NCI-H2227 treated with DMSO at 0.1 percent for 48 hours (cell line): ENCODE measurements at places on chromosomes 12 and 14.

DNA sequence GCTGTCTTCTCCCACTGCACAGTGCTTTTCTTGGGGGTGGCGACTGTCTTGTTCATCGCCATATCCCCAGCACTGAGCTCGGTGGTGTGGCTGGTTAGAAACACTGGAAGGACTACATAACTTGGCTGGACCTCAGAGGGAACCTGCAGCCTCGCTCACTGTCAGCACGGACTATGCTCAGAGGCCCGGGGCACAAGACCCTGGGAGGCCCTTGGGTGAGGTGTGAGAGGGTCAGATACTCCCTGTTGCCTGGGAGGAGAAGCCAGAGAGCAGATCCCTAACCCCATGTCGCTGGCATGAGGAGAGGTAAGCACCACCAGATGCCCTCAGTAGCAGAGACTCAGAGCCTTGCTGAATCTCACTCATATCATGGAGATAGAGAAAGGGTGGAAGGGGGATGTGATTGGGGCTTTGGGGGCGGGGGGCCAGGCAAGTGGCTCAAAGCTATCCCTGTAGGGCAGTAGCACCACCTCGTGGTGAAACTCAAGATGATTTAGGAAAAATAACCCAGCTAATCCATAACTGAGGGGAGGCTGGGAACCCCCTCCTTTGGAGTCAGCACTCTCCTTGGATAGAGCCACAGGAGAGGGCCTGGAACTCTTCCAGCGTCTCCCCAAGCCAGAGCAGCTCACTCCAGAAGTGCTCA, 18.7 kb upstream of the HDAC7 start:
- peak; percentile 2 for DNase-seq

GRCh38 chr14:91286530-91286937, 42.0 kb upstream of the GPR68 start:
- DNase-seq = peak; percentile 18

GRCh38 chr14:44613061-44613712, 106.1 kb upstream of the FSCB start:
- no peak for DNase-seq

DNA sequence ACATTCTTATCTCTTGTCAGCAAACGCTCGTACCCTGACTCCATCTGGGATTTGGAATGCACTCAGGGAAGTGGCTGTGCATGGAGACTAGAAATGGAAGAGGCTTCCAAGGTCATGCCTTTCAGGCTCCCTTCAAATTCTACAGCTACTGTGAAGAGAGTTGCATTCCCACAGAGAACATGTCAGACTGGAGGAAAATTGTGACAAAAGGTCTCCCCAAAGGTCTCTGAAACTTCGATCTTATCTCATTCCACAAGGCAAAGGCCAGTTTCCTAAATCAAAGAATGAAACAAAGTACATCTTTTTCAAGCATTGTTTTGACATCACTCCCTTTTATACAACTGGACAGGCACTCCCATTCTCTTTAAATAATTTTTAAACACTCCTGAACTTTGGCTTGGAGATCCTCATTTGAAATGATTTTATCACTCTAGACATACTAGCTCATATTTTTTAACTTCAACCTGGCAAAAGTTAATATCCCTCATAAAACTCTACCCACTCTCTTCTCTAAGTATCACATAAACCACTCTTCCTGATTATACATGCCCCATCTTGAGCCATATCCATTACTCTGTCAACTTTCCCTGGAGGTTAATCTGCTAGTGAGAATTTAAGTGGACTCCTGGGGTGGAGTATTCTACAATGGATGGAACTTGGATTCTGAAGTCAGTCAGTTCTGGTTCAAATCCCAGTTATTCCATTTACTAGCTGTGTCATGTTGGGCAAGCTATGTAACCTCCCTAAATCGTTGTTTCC, 218.1 kb upstream of the HMGA2 start:
- no peak for DNase-seq

DNA sequence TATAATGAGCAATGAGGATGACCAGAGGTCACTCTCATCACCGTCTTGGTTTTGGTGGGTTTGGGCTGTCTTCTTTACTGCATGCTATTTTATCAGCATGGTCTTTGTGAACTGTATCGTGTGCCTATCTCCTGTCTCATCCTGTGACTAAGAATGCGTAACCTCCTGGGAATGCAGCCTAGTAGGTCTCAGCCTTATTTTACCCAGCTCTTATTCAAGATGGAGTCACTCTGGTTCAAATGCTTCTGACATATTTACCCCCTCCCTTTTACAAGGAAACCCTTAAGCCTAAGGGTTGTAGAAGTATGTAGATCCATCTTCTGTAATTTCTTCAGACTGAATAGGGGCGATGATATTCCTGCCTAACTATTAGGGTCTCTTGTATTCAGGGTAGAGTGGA, 8.4 kb downstream of the IFI27L1 start:
- DNase-seq = no peak

DNA sequence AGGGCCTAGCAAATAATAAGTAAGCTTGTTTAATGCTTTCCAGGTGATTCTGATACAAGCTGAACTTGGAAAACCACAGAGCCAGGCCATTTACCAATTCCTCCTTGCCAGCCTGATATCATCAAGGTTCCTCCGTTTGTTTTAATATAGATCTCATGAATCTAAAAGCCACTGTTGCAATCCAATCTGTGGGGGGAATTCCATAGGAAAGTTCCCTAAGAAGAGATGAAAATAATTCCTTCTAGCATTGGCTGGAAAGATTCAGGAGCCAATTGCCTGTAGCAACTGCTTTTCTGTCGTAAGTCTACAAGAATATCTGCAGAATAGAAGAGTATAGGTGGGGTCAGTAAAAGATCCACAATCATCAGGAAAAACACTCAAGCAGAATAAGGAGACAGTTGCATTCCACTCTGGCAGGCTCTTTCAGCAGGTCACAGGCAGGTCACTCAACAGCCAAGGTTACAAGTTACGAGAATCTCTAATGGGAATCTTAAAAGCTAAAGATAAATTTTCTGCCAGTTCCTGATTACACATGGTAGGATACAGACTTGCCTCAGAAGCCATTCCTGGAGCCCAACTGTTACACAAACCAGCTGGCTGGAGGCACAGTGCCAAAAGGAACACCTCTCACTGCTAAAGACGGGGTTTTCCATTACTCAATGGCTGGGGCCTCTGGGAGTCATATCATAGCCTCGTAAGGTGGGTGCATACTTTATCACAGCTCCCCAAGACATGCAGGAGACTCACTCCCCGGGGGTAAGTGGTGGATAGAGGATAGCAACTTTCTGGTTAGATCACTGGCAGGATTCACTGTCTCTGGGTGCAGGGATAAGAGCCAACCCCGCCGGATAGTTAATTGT, 43.6 kb downstream of the FGD6 start:
- DNase-seq = peak; percentile 26

DNA sequence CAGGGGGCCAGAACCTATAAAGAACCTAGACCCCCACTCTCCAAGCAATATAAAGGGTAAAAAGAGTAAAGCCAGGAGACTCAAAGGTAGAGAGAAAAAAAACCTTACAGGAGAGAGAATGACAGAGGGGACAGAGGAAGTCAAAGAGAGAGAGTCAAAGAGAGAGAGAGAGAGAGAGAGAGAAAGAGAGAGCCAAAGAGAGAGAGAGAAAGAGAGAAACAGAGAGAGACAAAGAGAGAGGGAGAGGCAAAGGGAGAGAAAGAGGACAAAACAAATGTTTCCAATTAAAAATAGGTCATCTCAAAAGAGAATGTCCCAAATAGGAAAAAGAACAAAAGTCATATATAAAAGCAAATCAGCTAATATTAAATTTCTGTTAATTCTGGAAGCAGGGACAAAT, 251.5 kb downstream of the DPY19L2 start:
- DNase-seq = no peak

- DNase-seq = no peak
Observed at GRCh38 chr12:42969355-42969754, 379.8 kb upstream of the PRICKLE1 start.
